GM23338 (cell line): ENCODE measurements at places on chromosomes 5 and 9. TPM values are rescaled to one million over a fixed set of nuclear protein-coding genes. Genes with fewer than 3 reads are reported as not detected.
A peak's percentile ranks its signal among the peaks of the same experiment; 100 is the strongest.

- peak; percentile 96 for DNase-seq
Observed at GRCh38 chr9:104961238-104961637, 33.3 kb upstream of the ABCA1 start.

- DNase-seq, result no peak
Observed at GRCh38 chr9:6090277-6091210, 75.1 kb upstream of the RANBP6 start.

DNA sequence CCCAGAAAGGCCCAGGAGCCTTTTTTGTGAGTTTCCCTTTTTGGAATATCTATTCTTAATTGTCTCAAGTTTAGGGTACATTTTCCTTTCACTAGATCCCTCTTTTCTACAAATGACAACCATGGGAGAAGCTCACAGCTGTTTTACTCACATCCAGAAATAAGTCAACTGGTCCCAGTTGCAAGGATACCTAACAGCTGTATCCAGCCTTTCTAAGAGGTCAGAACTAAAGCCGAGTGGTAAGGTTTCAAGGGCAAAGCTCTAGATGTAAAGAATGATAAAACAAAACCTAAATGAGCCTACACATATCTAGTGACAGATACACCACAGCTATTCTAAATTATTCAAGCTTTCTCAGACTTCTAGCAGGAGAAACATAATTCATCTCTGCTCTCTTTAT is 4.4 kb downstream of the FGF10 start:
- no peak for DNase-seq

DNA sequence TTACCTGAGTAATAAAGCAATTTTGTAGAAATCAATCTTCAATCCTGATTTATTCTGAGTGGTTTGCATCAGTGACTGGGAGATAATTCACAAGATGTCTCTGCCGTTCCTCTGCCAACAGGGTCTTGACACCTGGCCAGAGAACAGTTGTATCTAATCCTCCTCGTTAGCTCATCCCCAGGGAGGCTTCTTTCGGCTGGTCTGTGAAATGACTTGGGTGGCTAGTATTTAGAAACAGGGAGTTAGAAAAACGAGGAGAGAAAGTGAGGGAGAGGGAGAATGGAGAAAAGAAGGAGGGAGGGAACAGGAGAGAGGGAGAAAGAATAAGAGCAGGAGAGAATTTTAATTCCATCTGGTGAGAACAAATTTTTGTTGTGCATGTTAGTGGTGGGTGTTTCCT is 600.2 kb upstream of the TLE4 start:
- DNase-seq, result peak; percentile 20

The LECT2 gene
- total RNA-seq, result not detected in 2 replicates

DNA sequence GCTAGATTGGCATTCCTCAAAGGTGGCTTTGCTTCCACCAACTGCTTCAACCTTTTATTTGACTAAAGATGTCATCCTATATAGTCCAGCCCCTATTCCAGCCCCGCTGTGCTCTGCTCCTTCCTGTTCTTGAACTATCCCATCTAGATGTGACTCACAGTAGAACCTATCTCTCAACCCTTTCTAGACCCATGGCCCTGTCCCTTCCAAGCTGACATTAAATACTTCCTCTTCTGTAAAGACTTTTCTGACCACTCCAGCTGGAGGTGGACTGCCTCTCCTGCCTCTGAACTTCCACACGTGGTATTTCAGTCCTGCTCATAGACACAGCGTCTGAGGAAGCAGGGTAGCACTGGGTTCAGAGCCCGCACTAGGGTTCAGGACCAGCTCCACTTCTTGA is 32.4 kb downstream of the OSTF1 start:
- no peak for DNase-seq
